ENCODE measurements at places on chromosomes 5 and 9.

DNA sequence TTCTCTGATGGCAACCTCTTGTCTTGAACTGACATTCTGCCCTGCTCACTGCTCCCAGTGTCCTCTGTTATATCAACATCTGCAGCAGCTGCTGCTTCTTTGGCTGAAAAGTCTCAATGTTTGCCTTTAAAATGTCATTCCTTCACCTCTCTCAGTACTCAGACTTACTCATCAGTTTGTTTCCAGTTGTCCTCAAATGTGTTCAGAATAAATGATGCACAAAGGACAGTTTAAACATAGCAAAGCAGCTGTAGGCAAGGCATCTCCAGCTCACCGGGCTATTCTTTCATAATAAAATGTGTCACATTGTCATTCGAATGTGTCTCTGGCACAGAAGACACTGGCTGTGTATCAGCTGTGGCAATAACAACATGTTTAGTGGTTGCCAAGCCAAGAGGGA is 590.9 kb upstream of the ZNF608 start:
- DNase-seq = no peak

DNA sequence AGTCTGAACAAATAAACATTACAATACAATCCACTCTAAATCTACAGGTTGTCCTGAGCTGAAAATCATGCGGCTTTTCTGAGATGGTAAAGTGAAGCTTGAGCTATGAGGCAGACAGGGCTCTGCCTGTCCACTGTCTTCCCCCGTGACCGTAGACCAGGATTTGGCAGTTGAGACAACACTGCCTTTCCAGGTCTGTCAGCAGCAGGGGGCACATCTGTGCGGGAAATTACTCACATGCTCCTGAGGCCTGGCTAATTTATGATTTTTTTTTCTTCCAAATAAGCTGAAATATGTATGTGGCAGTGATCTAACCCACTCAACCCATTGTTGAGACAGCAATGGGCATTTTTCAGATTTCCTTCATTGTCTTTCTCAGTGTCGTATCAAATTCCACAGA is 307.9 kb downstream of the FBXL7 start:
- no peak for DNase-seq

GRCh38 chr9:110874963-110875674 is 163.2 kb downstream of the LPAR1 start:
- DNase-seq = no peak

GRCh38 chr9:16157216-16157615 is 604.4 kb downstream of the CCDC171 start:
- DNase-seq = no peak

GRCh38 chr9:107215381-107215780 is 67.7 kb upstream of the RAD23B start:
- DNase-seq = no peak

DNA sequence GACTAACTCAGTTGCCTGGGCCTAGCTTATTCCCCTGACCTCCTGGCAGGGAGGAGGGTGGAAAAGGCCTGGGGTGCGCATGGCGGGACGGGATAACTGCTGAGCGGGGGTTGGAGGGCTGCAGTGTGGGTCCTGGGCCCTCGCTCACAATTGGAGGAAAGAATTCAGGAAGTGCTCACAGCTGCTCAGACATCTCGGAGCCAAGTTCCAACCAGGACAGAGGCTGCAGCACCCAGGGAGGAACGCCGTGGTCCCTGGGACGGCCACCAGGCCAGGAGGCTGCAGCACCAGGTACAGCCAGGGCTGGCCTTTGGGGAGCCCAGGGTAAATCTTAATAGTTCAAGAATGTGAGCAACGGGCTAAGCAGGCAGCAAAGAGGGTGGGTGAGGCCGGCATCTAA is at the start of gene SPAAR:
SPAAR (plus strand) TSS at position 217 of the 400 bp plus-strand sequence. CDS start 974 bp downstream, outside the sequence.
- DNase-seq = no peak

DNA sequence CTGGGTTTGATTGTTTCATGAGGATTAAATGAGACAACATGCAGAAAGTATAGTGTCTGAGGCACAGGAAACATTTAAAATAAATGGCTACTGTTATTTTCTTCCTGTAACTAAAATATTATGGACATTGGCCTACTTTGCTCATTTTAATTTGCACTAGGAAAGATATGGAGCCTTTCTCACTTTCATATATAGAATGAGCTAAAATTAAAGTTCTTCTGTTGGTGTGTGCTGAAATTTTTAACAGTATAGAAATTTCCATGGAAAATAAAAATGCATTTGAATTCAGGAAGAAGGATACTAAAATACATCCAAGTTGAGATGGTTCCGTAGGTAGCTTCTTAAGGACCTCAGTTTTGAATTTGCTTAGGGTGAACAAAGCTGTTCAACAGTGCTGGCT is 131.9 kb downstream of the MAST4 start:
- DNase-seq = no peak

DNA sequence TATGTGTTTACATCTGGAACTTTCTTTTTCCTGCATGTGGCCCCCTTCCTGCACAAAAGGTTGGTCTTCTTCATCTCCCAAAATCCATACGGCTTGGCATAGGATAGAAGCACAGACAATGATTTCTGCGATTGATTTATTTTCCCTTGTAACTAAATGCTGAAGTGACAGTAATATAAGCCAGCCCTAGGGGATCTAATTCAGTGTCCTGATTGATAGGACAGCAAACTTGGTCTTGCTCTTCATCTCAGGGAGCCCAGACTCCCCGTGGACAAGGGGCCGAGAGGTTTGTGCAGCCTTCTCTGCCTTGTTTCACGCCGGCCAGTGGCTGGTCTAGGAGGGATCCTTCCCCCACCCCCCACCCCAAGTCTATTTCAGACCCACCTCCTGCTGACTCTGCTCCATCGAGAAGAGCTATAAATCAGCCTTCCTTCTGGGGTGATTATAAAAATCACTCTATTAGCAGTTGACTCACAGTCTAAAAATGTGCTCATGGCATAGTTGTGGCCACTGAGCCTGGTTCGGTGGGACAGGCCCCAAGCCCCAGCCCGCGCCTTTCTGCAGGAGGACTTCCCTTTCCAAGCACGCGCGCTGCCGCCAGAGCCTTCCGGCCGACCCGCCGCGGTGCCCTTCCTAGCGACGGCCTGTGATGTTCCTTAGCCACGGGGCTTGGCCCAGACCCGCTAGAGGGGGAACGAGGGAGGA is 89.8 kb upstream of the COL5A1 start:
- DNase-seq = no peak

DNA sequence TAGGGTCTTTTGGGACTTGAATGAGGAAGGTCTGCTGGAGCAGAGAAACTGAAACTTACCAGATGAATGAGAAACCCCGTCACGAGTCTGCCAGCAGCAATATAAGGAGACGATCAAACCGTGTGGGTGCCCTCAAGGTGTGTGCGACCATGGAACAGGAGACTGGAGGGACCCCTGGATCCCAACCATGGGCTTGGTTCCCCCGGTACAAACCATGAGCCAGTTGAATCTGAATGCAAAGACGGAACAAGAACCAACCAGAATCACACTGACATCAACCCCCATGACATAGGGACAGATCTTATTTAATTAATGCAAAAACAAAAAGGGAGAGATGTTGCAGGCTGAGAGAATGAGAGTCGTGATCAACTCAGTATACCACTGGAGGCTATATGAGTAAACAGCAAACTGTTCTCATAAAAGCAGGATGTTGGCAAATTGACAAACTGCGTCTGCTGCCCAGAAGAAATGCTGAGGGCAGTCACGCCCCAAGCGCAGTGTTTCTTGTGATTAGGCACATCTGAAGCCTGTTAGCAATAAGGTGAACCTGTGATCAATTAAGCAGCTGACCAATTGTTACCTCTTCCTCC is 475.5 kb upstream of the ACO1 start:
- no peak for DNase-seq
